Activated CD8-positive, alpha-beta T cell treated with anti-CD3 and anti-CD28 coated beads for 36 hours (primary cell): ENCODE measurements at places on chromosomes 3 and 15.
A peak's percentile ranks its signal among the peaks of the same experiment; 100 is the strongest.

DNA sequence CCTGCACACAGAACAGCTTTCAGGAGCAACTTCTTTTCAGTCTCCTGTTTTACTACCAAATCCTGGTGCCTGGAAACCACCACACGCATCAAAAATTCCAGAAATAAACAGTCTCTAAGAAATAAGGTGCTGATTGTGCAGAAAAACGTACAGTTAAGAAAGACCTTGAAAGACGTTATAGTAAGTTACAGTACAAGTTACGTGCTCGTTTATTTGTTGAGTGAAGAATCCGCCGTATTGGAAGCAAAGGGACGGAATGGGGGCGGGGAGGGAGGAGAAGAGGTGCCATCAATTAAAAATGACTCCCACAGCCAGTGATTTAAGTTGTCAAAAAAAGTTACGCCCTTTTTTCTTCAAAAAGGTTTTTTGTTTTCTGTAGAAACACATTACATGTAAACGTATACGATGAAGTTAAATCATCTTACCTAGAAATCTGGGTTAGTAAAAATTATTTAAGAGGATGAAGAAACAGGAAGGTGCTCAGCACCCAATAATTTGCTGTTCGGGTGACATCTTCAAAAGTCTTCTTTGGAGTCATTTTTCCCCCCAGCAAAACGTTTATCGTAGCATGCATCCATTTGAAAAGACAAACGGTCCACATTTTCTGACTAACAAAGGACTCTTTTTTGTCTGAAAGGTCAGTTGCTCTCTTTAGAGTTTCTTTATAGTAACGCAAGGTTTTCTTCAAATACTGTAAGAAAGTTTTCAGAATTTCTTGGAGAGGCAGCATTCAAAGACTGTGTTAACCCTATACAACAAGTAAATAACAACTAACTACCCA, 782 bp upstream of the UACA start:
- peaks cover 35% of the 10 kb centered on the region for H3K27me3 ChIP-seq
- H3K36me3 ChIP-seq: no peaks in the 10 kb centered on the region
- peak; percentile 7 for DNase-seq
- H3K4me3 ChIP-seq: peak overlapping the region; percentile 69
- H3K4me1 ChIP-seq: peaks cover 18% of the 10 kb centered on the region

GRCh38 chr3:16319307-16319706, 54.3 kb downstream of the OXNAD1 start:
- H3K36me3 ChIP-seq: peaks cover 74% of the 10 kb centered on the region
- H3K27ac ChIP-seq: peak overlapping the region; percentile 96
- H3K4me3 ChIP-seq: peak overlapping the region; percentile 21
- peaks cover 78% of the 10 kb centered on the region for H3K4me1 ChIP-seq
- DNase-seq: peak; percentile 97

- peaks cover 19% of the 10 kb centered on the region for H3K36me3 ChIP-seq
- peak; percentile 63 for DNase-seq
- H3K4me1 ChIP-seq: no peaks in the 10 kb centered on the region
- H3K4me3 ChIP-seq: no peak overlapping the region
Measured at GRCh38 chr3:161274691-161275298, 53.7 kb downstream of the NMD3 start.

DNA sequence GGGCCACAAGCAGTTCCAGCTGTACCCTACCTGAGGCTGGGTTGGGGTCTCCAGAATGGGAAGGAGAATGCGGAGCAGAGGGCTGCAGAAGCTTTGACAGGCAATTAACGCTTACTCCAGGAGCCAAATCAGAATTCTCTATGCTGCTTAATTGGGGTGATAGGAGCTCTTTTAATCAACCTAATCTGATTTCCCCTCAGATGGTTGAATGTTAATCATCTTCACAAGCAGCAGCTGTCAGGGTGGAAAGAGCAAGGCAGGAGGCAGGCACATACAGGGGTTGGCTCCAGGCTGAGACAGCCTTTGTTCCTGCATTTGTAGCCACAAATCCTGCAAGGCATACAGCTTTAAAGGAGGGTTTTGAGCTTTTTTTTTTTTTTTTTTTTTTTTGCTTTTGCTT, 2.6 kb downstream of the CILP start:
- no peak for DNase-seq
- no peaks in the 10 kb centered on the region for H3K27me3 ChIP-seq
- H3K27ac ChIP-seq: no peak overlapping the region
- H3K4me3 ChIP-seq: no peak overlapping the region
- peaks cover 5% of the 10 kb centered on the region for H3K4me1 ChIP-seq

- H3K27ac ChIP-seq: no peak overlapping the region
- H3K4me1 ChIP-seq: no peaks in the 10 kb centered on the region
- H3K27me3 ChIP-seq: no peaks in the 10 kb centered on the region
- DNase-seq: no peak
- H3K36me3 ChIP-seq: peaks cover 27% of the 10 kb centered on the region
Measured at GRCh38 chr3:149860881-149861280, 47.9 kb downstream of the RNF13 start.

- no peaks in the 10 kb centered on the region for H3K36me3 ChIP-seq
- no peaks in the 10 kb centered on the region for H3K4me1 ChIP-seq
- no peaks in the 10 kb centered on the region for H3K27me3 ChIP-seq
- DNase-seq: no peak
Measured at GRCh38 chr3:64708456-64708855, 20.7 kb upstream of the ADAMTS9 start.

DNA sequence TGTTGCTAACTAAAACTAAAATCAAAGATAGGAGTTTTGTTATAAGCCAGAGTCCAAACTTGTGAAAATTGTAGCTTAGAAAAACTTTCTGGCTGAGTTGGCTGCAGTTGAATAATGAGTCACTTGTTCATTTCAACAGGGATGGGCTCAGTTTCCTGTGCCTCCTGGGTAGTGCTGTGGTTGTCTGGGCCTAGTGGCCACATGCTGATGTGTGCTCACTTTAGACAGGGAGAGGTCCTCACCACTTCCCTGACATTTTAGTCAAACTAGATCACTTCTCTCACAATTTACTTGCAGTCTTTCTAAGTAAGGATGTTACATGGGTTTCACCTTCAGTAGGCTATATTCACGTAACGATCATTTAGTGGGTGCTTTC, 6.3 kb upstream of the UBE2Q2 start:
- H3K4me3 ChIP-seq: no peak overlapping the region
- H3K36me3 ChIP-seq: no peaks in the 10 kb centered on the region
- no peak overlapping the region for H3K27ac ChIP-seq
- peaks cover 3% of the 10 kb centered on the region for H3K4me1 ChIP-seq
- H3K27me3 ChIP-seq: peaks cover 5% of the 10 kb centered on the region

GRCh38 chr3:16455966-16456365, 57.5 kb downstream of the RFTN1 start:
- H3K27me3 ChIP-seq: no peaks in the 10 kb centered on the region
- peaks cover 34% of the 10 kb centered on the region for H3K36me3 ChIP-seq
- peaks cover 45% of the 10 kb centered on the region for H3K4me1 ChIP-seq
- no peak for DNase-seq
- H3K4me3 ChIP-seq: no peak overlapping the region
- H3K27ac ChIP-seq: no peak overlapping the region

DNA sequence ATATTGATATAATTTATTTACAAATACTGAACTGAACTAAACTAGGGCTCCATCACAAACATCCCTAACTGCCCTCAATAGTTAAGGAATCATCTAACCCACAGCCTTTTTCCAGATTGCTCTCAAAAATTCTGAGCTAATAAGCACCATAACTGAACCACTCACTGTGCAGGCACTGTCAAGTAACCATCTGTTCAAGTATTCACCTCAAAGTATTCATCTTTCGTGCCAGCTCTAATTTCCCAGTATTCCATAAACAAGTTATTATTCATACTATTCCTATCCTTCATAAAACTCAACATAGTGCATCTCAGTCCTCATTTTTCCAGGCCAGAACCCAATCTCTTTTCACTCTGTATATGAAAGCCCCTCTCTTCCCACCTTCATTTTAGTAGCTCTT, 41.1 kb downstream of the THBS1 start:
- peaks cover 49% of the 10 kb centered on the region for H3K4me1 ChIP-seq
- no peak overlapping the region for H3K4me3 ChIP-seq
- no peaks in the 10 kb centered on the region for H3K27me3 ChIP-seq
- H3K36me3 ChIP-seq: peaks cover 2% of the 10 kb centered on the region

- no peaks in the 10 kb centered on the region for H3K27me3 ChIP-seq
- no peaks in the 10 kb centered on the region for H3K36me3 ChIP-seq
- no peak for DNase-seq
- H3K4me3 ChIP-seq: no peak overlapping the region
- H3K4me1 ChIP-seq: no peaks in the 10 kb centered on the region
- H3K27ac ChIP-seq: no peak overlapping the region
Measured at GRCh38 chr3:166810741-166811445, 569.2 kb downstream of the ZBBX start.

DNA sequence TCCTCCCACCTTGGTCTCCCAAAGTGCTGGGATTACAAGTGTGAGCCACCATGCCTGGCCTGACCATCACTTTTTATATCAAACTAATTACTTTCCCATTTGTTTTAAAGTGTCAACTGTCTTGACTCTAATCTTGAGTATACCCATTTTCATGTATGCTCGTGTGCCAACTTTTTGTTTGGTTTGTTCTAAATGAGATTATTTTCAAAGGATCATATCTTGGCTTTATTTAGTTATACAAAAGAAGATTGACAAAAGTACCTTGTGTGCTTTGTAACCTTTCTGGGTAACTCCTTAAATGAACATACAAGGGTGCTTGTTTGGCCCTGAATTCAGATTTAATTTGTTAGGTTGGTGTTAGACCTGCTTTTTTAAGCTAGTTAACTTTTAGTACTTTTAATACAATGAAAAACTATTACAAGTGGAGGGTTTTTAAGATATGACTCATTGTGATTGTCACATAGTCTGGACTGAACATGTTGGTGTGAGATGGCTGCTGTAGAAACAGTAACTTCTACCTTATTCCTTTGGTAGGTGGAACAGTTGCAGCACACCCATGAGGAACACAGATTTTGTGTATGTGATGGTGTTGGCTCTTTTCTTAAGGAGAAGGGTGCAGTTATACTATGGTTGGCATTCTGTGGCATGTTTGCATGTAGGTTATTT, 10.7 kb downstream of the KIF23 start:
- H3K27me3 ChIP-seq: no peaks in the 10 kb centered on the region
- H3K27ac ChIP-seq: no peak overlapping the region
- DNase-seq: no peak

- H3K27ac ChIP-seq: peak overlapping the region; percentile 25
- no peak overlapping the region for H3K4me3 ChIP-seq
- no peak for DNase-seq
- peaks cover 39% of the 10 kb centered on the region for H3K4me1 ChIP-seq
- no peaks in the 10 kb centered on the region for H3K27me3 ChIP-seq
Measured at GRCh38 chr15:101646672-101647071, 5.5 kb downstream of the TM2D3 start.

GRCh38 chr3:156843071-156843808, 17.1 kb downstream of the LEKR1 start:
- no peak for DNase-seq
- no peaks in the 10 kb centered on the region for H3K27me3 ChIP-seq
- no peaks in the 10 kb centered on the region for H3K4me1 ChIP-seq
- H3K27ac ChIP-seq: no peak overlapping the region

GRCh38 chr3:124248471-124249028, 256.6 kb upstream of the ROPN1 start:
- H3K4me1 ChIP-seq: no peaks in the 10 kb centered on the region
- no peak overlapping the region for H3K4me3 ChIP-seq
- no peak overlapping the region for H3K27ac ChIP-seq
- no peaks in the 10 kb centered on the region for H3K36me3 ChIP-seq
- H3K27me3 ChIP-seq: peaks cover 21% of the 10 kb centered on the region
- no peak for DNase-seq

DNA sequence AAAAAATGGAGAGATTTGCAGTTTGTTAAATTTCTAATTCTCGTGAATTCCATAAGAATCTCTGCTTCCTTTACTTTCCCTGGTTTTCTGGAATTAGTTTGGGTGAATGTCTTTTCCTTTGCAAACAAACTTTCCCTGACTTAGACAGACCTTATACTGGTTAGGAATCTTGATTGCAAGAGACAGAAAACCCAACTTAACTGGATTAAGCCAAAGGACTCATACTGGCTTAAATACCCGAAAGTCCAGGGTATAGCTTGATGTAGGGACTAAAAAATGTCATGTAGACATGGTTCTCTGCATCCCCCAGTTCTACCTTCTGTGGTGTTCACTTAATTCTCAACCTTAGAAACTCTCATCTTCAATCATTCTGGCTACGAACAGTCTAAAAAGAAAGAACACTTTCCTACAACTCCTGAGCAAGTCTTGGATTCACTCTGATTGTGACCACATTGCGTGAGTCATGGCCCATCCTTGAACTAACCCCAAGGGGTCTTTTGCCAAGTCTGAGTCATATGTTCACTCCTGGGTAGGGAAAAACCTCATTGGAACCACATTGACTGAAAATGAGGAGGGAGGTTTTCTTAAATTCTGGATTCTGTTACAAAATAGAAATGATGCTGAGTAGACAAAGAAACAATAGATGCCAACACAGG, 136.0 kb upstream of the DAZL start:
- no peak overlapping the region for H3K27ac ChIP-seq
- H3K4me1 ChIP-seq: peaks cover 10% of the 10 kb centered on the region
- H3K36me3 ChIP-seq: peaks cover 3% of the 10 kb centered on the region
- no peak overlapping the region for H3K4me3 ChIP-seq
- H3K27me3 ChIP-seq: no peaks in the 10 kb centered on the region
- peak; percentile 47 for DNase-seq

- H3K4me3 ChIP-seq: peak overlapping the region; percentile 93
- H3K36me3 ChIP-seq: peaks cover 6% of the 10 kb centered on the region
- DNase-seq: peak; percentile 84
- H3K27me3 ChIP-seq: no peaks in the 10 kb centered on the region
- H3K27ac ChIP-seq: peak overlapping the region; percentile 98
- peaks cover 37% of the 10 kb centered on the region for H3K4me1 ChIP-seq
Measured at GRCh38 chr3:187741403-187742350, 3.6 kb downstream of the BCL6 start.

- H3K4me1 ChIP-seq: no peaks in the 10 kb centered on the region
- H3K36me3 ChIP-seq: no peaks in the 10 kb centered on the region
- DNase-seq: no peak
- H3K27me3 ChIP-seq: peaks cover 9% of the 10 kb centered on the region
Measured at GRCh38 chr3:122993124-122993978, 34.2 kb downstream of the SEMA5B start.

DNA sequence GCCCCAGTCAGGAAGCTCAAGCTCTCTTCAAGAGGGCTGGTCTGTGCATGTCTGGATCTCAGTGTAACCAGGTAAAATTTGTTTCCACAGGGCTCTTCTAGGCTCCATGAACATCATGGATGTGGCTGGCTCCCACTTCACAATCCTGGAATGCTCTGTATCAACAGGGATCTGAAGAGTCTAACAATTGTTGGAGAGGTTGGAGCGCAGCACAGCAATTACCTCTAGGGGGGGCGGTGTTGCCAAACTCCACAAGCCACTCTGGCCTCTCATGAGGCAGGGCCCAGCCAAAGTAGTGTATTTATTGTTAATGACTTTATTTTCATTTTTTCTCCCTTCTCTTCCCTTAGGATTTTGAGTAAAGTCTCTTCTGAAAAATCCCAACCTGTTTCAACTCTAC, 6.1 kb upstream of the EIF2B5 start:
- no peaks in the 10 kb centered on the region for H3K27me3 ChIP-seq
- H3K27ac ChIP-seq: no peak overlapping the region
- peaks cover 7% of the 10 kb centered on the region for H3K4me1 ChIP-seq
- no peak overlapping the region for H3K4me3 ChIP-seq

GRCh38 chr3:77247061-77247460, 207.2 kb downstream of the ROBO2 start:
- H3K4me3 ChIP-seq: no peak overlapping the region
- no peak for DNase-seq
- H3K27ac ChIP-seq: no peak overlapping the region
- no peaks in the 10 kb centered on the region for H3K36me3 ChIP-seq
- H3K27me3 ChIP-seq: no peaks in the 10 kb centered on the region
